Breast epithelium (tissue), 4 donors: ENCODE measurements at places on chromosomes 2 and 18.

DNA sequence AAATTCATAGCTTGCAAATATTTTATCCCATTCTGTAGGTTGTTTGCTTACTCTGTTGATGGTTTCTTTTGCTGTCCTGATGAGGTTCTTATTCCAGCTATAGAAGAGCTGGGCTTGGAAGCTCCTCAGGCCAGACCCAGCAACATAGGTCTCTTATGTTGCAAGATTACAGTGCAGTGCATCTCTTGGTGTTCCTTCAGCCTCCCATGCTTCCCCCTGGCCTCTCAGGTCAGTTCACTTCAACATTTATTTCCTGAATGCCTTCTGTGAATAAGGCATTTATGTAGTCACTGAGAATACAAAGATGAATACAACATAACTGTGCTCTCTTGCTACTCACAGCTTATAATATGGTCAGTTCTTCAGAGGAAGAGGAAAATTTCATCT, 179.0 kb upstream of the SLC39A10 start:
- no peak for DNase-seq

- DNase-seq, result no peak
These were observed 1.1 kb downstream of the SLC4A1AP start for GRCh38 chr2:27664622-27665363.

GRCh38 chr18:2114765-2115164, 456.5 kb downstream of the METTL4 start:
- no peak for DNase-seq

DNA sequence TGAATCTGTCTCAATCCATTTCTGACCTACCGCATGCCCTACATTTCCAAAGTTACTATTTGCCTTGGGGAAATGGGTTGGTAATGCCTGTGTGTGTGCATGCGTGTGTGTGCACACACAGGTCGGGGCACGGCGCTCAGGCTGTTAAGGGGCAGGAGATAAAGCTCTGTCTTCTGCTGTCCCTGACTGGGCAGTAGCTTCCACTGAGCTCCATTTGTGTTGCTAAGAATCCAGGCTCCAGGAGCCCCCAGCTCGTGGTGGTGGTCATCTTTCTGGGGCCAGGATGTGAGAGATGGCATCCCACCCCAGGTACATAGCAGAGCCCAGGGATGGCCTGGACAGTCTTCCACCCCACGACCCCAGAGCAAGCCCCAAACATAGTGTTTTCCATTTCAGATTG, 66.7 kb upstream of the HS6ST1 start:
- no peak for DNase-seq

GRCh38 chr2:149858216-149858615, 270.6 kb upstream of the MMADHC start:
- no peak for DNase-seq

- no peak for DNase-seq
These were observed 305.1 kb upstream of the MGAT5 start for GRCh38 chr2:133948610-133949290.

- no peak for DNase-seq
These were observed 96.7 kb downstream of the ASB1 start for GRCh38 chr2:238523158-238524110.

DNA sequence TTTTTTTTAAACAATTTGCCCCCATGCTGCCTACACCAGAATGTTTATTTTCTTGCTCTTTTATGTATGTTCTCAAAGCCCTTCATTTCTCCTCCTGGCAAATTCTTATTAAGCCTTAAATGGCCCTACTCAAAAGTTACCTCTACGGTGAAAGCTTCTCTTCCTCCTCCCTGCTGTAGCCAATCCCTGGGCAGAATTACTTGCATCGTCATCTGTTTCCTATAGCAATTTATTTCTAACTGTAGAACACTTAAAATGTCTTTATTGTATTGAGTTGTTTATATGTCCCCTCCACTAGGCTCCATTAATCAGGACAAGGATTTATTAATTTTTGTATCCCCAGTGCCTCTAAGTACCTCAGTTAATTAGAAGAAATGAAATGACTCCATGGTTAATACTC, 2.5 kb upstream of the RAD51AP2 start:
- no peak for DNase-seq

- DNase-seq, result no peak
These were observed 154.2 kb downstream of the CTIF start for GRCh38 chr18:48693006-48693405.

- no peak for DNase-seq
These were observed 74.9 kb downstream of the ORC4 start for GRCh38 chr2:147945660-147946059.

DNA sequence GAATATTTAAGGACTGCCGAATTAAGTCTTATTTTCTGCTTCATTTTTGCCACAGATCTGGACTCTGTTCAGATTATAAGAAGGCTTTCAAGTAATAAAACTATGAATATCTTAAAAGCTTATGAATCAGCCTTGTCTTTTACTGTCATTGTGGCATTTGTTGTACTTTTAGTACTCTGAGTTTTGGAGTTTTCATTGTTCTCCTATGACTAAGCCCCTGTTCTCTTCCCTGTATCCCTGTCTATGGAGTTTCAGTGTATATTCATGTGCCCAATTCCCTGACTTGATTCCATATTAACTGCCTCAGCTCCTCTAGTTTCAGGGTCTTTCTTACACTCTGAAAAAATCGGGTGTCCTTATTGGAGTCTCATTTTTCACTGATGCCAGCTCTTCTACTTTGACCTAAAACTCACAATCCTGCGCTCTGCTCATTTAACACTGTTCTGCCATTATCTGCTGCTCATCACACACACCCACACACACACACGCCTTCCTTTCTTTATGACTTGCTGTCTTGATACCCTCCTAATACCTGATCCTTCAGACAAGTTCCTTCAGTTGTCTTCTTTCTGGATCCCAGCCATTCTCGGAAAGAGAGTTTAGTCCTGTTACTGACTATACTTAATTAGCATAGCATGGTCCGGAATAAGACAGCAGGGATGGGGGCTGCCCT, 511.8 kb downstream of the CPS1 start:
- no peak for DNase-seq

DNA sequence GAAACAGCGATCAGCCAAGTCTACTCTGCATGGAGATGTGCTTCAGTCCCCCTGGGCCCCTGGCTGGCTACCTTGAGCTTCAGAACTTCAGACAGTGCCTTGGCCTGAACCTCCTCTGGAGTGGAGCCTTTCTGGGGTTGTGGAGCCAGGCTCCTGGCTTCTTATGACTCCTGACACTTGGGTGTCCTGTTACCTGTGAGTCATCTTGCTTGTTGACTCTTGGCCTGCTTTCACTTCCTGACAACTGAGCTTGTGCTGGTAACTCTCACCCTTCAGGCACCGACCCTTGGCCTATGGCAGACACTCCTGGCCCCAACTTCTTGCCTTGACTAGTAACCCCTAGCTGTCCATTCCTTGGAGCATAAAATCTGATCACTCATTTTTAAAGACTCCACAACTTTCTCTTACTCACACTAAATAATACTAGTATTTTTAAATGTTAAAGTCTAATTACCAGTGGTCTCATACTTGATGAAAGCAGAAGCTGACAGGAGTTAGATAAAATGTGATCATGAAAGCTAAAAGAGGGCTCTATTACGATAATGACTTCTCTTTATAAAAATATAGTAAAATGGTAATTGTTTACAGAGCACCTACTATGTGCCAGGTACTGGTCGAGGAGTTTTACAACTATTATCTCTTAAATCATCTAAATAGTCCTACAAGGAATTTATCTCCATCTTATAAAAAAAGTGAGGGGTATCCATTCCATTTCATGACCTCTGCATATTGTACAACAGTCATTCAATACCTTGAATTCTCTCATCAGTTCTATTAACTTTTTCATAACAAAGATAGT, 46.3 kb upstream of the VIT start:
- peak; percentile 56 for DNase-seq

DNA sequence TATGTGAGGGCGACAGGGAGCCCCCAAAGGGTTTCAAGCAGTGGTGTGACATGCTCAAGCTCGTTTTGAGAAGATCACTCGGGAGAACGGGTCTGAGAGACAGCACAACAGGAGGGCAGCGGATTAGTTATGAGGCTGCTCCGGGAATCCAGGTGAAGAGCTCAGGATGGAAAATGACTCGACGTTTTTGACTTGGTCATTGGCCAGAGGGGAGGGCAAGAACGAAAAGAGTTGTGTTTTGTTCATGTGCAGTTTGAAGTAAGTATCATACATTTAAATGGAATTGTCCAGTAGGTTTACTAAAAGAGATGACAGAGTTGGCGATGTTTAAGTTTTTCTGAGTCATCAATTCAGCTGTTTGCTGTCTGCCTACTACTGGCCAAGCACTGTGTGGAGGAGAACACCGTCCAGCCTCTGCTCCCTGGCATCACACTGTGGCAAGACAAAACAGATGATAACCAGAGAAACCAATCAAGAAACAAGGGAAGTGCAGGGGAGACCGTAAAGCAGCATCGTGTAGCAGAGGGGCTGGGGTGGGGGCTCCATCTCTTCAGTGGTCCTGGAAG, 25.3 kb upstream of the ANXA4 start:
- DNase-seq, result no peak

- no peak for DNase-seq
These were observed 104.9 kb downstream of the ASAP2 start for GRCh38 chr2:9311488-9311887.

DNA sequence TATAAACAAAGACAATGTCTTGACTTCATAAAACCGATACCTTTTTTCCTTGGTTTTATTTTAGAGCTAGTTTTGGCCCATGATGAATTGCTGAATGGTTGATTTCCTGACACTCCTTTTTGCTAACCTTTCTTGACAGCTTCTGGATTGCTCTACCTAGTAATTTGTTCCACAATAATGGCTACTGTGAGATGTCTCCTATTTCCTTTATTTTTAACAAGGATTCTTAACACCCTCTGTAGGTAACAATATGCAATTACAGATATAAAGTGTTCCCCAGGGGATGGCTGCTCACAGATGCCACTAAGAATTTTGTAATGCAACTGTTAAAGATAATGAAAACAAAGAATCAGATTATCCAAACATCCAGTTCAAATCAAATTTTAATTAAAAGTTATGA, 100.8 kb upstream of the ATP5MC3 start:
- DNase-seq, result no peak

- no peak for DNase-seq
These were observed 549.4 kb upstream of the HS6ST1 start for GRCh38 chr2:128867936-128868636.

- no peak for DNase-seq
These were observed 33.8 kb downstream of the KCNS3 start for GRCh38 chr2:17912266-17912691.

DNA sequence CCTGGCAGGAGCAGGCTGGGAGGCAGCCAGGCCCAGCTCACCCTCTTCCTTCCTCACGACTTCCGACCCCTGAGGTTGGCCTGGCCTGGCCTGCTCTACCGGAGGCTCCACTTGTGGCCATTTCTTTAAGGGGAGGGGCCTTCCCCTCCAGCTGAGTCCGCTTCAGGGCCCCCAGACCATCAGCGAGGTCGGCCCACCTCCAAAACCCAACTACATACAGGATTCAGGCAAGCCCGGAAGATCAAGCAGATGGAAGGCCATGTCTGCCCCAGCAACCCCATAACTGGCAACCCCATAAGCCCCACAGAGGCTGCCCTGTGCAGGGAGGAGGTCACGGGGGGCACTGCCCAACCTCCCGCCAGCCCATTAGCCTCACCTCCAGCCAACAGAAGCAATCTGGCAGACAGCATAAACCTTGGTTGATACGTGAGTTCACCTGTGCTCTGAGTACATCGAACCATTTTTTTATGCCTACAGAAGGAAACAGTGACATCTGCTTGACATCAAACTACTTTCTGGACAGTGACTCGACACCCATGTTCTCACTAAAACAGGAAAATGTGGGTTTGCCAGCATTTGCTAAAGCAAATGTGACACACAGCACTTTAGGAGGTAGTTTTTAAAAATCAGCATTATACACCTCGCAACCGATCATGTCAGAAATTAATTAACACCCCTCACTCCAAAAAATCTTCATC, 98.9 kb downstream of the EIPR1 start:
- DNase-seq, result peak; percentile 31

DNA sequence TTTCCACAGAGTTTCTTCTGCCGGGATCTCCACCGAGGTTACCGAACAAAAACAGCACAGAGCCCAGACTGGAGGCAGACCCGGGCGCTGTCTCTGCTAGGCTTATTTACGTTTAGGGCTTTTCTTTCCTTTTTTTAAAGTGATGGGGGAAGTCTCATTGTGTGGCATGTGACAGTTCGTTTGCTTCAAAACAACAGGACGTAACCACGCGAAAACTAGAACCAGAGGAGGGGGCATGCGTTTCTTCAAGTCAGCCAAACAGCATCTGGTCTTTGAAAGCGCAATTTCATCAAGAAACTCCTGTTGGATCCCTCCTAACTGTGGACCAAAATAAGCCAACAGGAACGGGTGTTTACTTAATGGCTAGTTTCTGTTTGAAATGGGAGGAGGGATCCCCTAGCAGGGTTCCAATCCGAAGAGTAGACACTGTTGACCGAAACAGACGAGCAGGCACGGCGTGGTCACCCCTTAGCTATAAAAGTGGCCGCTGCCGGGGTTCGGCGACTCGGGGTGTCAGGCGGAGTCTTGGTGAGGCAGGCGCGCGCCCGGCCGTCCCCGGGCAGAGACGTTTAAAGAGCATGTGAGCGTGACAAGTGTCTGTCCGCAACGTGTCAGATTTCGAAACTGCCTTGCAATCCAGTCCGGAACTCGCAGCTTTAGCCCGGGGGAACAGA, 997 bp upstream of the TGIF1 start:
- DNase-seq, result peak; percentile 91

GRCh38 chr2:171924170-171924942, 2.1 kb downstream of the HAT1 start:
- no peak for DNase-seq

DNA sequence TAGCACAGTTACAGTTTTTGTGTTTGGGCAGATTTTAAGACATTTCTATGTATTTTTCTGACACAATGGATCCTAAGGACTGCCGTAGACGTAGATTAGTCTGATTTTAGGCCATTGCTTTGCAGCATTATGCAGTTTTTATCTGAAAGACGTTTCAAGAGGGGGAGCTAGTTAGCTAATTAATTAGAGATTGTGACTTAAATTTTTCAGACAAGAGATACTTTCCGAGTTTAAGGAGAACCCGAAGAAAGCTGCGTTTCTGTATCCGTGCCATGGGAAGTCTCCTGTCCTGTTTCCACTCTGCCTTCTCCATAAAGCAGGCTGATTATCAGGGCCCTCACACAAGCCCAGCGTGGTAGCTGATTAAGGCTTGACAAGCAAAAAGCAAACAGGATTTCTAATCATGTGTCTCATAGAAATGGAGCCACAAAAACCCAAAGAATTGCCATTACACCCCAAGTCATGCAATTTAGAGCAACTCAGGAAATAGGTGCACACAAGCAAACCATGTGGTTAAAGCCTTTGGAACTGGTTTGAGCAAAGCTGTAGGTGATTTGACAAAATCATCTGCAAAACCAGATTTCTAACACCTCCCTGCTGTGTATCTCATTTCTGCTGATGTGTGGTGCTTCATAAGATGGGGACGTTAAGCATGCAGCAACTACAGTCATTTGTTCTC, 808.1 kb downstream of the RNF144A start:
- no peak for DNase-seq

- no peak for DNase-seq
These were observed 182.6 kb downstream of the AGAP1 start for GRCh38 chr2:235676536-235676799.

- DNase-seq, result no peak
These were observed 117.7 kb upstream of the KCNJ3 start for GRCh38 chr2:154580767-154581166.
